Activated CD4-positive, CD25-positive, alpha-beta regulatory T cell treated with anti-CD3 and anti-CD28 coated beads, Interleukin-2, amount 50 U/mL, for 16 hours (primary cell): ENCODE measurements at places on chromosomes 1 and 21.

DNA sequence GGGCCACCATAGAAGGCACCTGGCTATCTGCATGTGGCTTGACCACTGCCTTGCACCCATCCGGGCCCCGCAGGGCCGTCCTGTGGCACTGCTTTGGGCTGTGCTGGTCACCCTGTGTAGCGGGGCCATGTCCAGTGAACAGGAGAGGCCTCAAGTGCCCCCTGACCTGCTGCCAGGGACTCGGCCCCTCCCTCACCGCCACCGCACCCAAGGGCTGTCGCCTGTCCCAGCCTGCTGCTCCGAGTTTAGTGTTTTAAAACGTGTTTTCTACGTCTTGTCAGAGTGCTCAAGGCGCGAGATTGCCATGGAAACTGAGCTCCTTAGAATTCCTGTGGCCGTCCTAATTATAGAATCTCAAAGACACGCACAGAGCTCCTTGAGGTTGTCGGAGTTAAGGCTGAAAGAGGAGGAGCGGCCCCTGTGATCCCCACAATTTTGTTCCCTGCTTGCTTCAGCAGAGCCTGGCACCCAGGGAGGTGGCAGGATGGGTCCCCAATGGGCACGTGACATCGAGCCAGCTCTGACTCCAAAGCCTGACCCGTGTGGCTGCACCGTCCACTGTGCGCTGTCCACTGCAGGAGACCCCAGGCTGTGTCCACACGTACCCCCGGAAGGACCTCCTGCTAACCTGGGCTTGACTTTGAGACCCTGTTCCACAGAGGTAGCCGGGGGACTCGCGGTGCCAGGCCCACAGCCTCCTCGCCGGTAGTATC is 66.2 kb downstream of the FAAP20 start:
- DNase-seq = no peak

DNA sequence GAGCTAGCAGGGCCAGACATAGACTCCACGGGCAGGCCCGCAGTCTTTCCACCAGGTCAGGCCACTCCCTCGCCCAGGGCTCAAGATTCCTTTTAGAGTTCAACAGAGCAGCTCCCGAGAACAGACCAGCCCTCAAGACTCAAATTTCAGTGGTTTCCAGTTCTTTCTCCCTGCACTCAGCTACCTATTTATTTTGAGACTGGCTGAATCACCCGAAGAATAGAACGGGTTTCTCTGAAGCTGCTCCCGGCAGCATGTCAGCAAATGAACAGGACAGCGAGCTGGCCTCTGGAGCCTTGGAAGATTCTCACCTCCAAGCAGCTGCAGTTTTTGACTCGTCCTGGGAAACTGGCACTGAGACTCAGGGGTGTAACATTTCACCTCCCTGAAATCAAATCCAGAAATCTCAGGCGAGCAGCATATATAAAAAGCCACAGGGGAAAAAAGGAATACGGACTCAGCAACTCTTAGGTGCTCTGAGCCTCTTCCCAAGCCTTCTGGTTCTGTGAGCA is 177.9 kb downstream of the CLIC6 start:
- no peak for DNase-seq

- DNase-seq = peak; percentile 54
Measured at GRCh38 chr1:167059045-167059808, 30.9 kb downstream of the GPA33 start.

DNA sequence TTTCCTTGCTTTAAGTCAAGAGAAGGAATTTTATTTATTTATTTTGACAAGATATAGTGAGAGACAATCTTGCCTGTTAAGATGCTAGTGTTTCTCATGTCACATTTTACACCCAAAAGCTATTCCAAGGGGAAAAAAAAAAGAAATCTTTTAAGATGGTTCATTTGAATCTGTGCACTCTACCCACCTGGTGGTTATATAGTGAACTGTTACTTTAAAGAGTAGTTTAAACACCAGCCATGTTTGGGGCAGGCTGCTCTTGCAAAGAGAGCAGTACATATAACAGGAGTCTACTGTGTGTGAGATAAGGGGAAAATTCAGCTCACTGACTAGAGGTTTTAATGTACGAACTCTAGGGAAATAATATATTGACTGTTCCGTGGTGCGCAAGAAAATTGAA is 3.3 kb upstream of the ELAVL4 start:
- no peak for DNase-seq

GRCh38 chr1:68558321-68559026 is 61.6 kb upstream of the DEPDC1 start:
- no peak for DNase-seq

DNA sequence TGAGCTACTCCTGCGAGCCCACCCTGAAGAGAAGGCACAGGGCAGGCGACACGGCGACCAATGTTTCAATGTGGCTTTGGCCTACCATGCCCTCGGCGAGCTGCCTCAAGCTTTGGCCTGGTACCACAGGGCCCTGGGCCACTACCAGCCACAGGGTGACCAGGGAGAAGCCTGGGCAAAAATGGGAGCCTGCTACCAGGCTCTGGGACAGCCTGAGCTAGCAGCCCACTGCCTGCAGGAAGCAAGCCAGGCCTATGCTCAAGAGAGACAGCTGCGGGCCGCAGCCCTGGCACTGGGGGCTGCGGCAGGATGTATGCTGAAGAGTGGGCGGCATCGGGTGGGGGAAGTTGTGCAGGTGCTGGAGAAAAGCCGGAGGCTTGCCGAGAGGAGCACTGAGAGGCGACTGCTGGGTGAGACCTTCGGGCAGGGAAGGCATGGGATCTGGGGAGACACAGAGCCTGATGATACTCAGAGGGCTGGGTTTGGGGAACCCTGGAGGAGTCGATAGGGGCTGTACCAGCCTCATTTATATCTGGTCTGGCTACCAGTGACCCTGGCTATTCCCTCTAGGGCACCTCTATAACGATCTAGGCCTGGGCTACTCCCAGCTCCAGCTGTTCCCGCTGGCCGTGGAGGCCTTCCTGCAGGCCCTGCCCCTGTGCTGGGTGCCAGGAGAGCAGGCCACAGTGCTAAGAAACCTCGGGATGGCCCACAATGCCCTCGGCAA is 2.3 kb downstream of the TTC24 start:
- no peak for DNase-seq

- DNase-seq = no peak
Measured at GRCh38 chr1:27132147-27132546, 22.8 kb downstream of the SLC9A1 start.

- no peak for DNase-seq
Measured at GRCh38 chr1:22383526-22384294, 67.9 kb upstream of the ZBTB40 start.

GRCh38 chr1:209926045-209926444 is 12.0 kb upstream of the SYT14 start:
- DNase-seq = no peak

DNA sequence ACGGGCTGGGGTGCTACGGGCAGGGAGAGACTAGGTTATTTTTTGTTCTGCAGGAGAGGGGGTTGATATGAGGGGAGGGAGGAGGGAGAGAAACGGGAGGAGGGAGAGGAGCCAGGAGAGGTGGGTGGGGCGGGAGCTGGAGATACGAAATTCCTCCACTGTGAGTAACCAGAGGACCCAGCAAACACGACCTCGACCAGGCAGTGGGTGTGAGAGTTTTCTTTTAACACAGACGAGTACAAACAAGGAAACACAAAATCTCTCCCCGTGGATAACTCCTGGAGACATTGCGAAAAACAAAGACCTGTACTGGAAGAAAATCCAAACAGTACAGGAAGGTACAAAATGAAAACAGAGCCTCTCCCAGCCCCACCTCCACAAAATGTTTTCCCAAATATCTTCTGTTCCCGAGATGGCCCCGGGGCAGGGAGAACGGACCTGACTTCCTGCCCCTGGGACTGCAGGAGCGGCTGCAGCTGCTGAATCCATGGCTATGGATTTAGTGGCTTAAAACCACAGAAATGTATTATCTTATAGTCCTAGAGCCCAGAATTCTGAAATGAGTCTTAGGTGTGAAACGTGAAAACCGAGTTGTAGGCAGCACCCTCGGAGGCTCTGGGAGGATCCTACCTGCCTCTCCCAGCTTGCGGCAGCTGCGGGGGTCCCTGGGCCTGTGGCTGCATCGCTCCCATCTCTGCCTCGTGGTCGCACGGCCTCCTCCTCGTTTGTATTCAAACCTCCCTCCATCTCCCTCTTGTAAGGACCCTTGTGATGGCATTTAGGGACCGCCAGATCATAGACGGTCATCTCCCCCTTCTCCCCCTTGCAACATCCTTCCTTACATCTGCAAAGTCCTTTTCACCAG is 82.2 kb downstream of the RIPK4 start:
- DNase-seq = no peak

DNA sequence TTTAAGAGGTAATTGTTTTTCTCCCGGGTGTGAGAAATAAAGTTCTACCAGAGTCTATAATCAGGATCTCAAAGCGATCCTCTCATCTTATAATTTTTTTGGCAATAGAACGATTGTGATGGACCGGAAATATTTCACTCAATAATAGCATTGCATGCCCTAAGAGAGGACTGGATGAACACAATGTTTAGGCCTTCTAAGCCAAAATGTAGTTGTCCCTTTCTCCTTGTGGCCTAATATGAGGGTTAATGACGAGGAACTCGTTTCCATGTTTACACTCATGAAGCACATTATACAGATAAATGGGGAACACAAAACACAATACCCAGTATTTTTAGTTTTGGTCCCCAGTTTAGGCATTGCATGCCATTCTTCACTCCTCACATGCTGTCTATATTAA is 5.9 kb downstream of the TBX15 start:
- DNase-seq = no peak

DNA sequence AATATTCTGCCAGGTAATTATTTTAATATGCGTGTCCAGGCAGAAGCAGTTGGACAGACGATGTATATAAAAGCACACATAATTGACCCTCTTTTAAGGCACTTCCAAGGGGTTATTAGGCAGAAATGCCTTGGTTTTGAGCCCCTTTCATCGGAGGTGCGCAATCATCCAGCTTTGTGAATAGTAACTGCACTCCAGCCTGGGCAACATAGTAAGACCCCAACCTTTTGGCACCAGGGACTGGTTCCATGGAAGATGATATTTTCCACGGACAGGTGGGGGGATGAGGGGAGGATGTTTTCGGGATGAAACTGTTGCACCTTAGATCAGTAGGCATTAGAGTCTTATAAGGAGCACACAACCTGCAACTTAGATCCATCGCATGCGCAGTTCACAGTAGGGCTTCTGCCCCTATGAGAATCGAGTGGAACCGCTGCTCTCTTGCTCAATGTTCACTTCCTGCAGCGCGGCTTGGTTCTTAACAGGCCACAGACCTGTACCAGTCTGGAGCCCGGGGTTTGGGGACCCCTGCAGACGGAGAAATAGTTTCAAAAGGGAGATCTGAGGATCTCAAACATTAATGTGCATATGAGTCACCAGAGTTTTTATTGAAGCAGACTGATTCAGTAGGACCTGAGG is 1.8 kb upstream of the MCOLN2 start:
- no peak for DNase-seq

- DNase-seq = no peak
Measured at GRCh38 chr1:231596337-231596791, 30.2 kb upstream of the DISC1 start.

- no peak for DNase-seq
Measured at GRCh38 chr1:14296795-14297194, 301.7 kb upstream of the KAZN start.
